ENCODE measurements at places on chromosomes 13 and 19.

- DNase-seq, result no peak
Measured at GRCh38 chr13:43159026-43159461, 135.7 kb downstream of the DNAJC15 start.

DNA sequence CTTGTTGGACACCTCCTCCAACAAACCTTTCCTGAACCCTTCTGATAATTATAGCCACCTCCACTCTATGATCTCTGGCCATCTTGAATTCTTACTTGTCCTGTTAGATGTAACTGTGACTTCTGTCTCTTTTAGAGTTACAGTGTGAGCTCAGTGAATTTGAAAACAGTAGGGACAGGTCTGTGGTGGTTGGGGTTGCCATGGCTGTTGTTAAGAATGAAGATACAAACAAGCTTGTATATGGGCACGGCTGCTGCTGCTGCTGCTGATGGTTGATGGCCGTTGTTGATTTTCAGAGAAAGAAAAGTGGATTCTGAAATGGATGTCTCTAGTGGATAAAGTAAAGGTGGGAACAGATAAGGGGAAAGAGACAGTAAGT is 101.5 kb downstream of the STARD13 start:
- no peak for DNase-seq

DNA sequence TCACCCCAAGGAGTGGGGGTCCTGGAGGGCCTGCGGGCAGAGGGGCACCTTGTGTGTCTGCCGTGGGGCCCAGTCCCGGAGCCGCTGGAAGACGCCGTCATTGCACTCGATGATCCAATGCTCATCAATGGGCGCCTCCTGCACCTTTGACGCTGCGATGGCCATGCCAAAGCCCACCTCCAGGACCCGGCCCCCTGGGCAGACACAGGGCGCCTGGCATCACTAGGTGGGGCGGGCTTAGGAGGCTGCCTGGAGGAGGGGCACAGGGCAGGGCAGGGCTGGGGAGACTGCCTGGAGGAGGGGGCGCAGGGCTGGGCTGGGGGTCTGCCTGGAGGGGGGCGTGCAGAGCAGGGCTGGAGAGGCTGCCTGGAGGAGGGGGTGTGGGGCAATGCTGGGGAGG is 1.6 kb downstream of the GAMT start:
- no peak for DNase-seq

DNA sequence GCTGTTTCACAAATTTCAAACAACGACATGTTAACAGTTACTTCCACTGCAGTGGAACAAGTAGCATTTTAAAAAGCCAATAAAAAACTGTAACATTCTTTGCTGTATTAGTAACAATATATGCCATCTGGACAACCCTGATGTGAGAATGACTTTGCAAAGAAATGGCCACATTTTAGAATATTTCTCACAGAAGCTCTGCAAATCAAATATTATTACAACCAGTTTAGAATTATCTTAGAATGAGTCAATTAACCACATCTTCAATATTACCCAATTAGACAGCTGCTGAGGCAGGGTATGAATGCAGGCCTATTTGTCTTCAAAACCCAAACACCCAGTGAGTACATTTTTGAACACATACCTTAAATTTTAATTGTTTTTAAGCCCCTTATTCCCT is 3.2 kb downstream of the ZNF699 start:
- no peak for DNase-seq

DNA sequence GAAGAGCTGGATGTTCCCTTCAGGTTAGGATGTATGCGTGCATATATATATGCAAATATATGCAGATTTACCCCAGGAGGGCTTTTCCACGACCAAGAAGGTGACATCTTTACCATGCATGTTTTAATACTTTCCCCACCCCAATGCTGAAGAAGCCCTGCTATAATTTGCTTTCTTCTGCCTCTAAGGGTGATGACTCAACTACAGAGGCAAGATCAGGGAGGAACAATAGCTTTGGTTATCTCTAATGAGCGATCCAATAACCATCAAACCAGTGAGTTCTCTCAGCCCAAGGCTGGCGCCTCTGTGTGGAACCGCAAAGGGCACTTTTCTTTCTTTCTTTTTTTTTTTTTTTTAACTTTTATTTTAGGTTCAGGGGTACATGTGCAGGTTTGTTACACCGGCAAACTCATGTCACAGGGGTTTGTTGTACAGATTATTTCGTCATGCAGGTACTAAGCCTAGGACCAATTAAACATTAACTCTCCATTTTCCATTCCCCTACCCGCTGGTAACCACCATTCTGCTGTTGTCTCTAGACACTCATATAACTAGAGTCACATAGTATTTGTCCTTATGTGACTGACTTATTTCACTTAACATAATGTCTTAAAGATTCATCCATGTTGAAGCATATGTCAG is 25.7 kb upstream of the UBE2L5 start:
- DNase-seq, result no peak

DNA sequence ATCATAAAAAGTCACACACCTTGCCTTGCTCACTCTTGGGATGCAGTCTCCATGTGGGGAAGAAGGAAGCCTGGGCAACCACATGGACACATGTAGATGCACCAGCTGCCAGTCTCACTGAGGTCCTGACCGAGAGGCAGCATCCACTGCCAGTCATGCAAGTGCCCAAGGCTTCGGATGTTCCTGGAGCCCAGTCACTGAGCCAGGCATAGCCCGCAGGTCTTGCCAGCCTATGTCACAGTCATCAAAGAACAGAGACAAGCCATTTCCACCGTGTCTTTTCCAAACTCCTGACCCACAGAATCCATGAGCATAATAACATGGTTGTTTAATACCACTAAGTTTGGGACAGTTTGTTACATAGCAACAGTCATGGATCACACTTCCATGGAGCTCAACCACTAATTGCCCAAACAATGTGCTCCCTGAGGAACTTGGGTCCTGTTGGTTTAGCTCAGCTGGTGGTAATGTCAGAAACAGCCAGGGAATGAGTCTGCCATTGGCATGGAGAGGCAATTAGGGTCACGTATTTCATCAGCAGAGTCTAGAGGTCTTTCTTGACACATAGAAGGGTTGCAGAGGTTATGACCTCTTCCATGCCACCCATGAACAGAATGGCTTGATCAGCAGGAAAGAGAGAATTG is 21.5 kb downstream of the STARD13 start:
- no peak for DNase-seq

GRCh38 chr13:31042049-31042448 is 109.6 kb downstream of the TEX26 start:
- no peak for DNase-seq

DNA sequence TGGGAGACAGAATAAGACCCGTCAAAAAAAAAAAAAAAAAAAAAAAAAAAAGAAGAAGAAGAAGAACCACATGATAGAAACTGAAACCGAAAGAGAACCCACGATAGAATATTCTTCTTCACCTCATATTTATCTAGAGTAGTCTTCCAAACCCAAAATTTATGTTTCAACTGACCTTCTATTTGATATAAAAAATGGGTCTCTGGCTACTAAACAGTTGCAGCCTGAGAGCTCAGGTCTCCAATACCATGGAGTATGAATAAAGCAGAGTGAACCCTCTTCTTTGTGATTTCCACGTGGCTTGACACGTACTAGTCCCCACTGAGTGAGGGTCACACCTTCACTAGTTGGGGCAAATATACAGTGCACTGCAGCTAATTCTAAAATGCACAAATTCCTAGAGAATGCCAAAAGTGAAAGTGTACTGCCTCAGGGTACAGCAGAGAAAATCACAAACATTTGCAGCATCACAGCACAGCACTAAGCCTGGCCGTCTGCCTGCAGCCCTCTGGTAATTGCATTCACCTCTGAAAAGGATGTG is 30.8 kb upstream of the RFC3 start:
- DNase-seq, result no peak

DNA sequence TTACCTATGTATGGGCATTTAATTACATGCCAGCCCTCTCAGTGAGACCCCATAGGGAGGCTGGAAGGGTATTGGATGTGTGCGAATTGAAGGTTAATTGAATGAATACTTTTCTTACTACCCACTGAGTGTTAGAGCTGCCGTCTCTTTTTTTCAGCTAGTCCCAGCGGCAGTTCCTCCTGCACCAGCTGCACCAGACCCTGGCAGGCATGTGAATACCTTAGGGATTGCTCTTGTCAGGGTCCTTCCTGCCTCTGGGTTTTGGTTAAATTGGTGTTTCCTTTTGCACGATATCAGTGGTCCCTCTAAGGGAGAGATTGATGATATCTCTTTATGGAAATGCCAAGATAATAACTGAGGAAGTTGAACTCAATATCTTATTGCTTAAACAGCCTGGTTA is 9.8 kb upstream of the CXCL17 start:
- DNase-seq, result no peak

DNA sequence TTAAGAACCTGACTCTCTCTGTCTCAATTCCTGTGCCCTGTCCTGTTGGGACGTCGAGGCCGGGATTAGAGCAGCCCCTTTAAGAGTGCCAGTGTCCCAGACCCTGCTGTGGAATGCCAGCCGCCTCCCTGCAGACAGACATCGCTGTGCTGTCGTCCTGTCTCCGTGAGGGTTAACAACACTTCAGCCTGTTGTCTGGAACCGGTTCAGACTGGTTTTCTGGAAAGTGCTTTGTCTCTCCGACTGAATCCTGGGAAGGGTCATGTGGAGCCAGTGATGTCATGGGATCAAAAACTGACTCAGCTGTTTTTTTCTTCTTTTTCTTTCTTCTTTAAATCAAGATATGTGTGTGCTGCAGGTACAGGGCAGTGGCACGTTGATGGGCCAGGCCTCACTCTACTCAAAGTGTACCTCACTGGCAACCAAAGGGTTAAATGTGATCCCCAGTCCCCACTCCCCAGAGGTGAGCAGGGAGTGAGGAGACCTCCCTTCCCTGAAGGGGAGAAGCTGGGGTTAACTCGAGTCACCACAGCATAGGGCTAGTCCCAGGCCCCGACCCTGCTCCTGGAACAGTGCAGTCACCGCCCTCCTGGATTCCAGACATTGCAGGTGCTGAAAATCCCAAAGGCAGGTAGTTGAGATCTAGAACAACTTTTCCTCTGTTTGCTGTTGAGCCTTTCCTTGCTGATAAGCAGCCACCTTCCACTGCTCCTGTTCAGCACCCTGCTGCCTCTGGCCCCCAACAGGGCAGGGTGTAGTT is 50.8 kb downstream of the TSSK6 start:
- DNase-seq, result no peak

DNA sequence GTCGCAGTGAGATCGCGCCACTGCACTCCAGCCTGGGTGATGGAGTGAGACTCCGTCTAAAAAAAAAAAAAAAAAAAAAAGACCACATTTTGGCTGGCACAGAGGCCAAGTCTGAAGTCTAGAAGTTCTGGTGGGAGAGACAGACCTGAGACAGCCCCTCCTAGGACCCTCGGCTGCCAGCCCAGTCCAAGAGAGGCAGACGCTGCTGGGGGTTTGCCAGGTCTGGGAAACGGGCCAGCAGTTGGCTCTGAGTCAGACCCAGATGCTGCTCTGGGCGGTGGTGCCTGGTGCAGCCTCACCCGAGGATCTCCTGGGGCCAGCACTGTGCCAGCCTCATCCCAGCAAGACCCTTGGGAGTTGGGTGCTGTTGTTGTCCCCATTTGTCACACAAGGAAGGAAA is 5.8 kb downstream of the FCHO1 start:
- DNase-seq, result no peak

GRCh38 chr19:45766296-45766868 is 2.7 kb downstream of the SIX5 start:
- no peak for DNase-seq

DNA sequence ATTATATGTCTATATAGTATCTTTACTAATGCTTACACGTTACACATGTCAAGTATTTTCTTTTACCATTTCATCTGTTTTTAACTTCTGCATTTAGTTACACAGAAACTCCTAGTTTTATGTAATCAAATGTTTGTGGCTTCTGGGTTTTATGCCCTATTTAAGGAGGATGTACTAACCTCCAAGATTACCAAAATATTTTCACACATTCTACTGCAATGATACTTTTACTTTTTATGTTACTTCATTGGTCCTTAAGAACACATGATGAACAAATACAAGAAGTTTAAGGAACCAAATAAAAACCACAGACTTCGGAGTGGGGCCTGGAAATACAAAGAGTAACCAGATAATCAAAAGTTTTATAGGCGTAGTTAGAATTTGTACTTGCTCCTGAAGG is 37.2 kb downstream of the ZC3H13 start:
- DNase-seq, result no peak

GRCh38 chr19:28715157-28715556 is 497.8 kb downstream of the UQCRFS1 start:
- no peak for DNase-seq

Measured in upper lobe of right lung (tissue), 1 donor.